ENCODE measurements at places on chromosomes 7 and 10.

DNA sequence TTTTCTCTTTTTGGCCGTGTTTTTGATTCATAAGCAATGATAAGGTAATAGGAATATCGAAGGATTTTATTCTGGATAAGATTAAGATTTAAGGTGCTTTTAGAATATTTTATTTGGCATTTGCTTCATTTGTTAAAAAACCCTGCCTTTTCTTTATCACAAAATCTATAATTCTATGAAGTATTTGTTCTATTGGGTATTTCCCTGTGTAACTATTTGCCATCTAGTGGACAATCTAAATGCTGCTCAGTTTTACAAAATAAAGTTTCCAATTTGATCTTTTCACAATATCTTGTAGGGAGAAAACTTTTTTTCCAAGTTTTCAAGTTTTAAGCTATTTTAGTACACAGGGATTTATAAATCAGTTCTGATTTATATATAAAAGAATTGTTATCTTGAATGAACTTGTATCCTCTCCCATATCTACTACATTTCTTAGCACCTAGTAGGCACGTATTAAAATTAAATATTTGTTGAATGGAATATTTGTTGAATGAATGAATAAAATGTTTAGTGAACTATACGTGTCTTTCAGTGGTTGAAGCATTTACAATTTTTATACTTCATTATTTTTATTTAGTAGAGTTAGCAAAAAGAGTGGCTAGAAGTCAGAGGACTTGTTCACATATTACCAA lies 26.5 kb downstream of the ANKRD7 start:
- DNase-seq = no peak

DNA sequence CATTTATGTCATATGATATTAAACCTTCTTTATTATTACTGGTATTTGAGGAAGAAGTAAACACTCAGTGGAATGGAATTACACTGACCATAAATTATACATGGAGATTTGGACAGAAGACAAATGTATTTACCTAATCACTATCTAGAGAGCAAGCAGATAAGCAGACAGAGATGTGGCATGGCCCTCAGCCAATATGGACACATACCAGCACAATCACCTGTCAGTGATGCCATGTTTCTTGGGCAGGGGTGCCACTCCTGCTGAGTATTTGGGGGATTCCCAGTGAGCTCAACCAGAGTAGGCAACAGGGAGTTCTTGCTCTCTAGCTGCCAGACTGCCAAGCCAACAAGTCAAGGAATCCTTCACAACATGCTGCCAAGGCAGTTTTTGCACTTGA lies 866.3 kb upstream of the LRRN3 start:
- DNase-seq = no peak

GRCh38 chr7:11613292-11613930 lies 218.6 kb downstream of the THSD7A start:
- DNase-seq = no peak

- DNase-seq = no peak
These were observed 62.2 kb upstream of the EXOC4 start for GRCh38 chr7:133190650-133191049.

DNA sequence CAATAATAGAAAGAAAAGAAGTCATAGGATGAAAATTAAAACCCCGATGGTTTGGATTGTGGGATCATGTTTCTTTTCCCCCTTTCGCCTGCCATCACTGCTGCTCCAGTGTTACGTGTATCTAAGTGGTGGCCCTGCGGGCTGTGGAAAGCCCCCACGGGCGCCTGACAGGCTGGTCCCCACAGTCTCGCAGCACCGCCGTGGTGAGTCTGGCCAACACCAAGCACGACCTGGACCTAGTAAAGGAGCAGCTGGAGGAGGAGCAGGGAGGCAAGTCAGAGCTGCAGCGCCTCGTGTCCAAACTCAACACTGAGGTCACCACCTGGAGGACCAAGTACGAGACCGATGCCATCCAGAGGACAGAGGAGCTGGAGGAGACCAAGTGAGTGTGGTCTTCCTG lies 19.5 kb downstream of the MYH16 start:
- no peak for DNase-seq

All from NCI-H2107 (cell line).